ENCODE measurements at places on chromosomes 11 and 22. TPM values are rescaled to one million over a fixed set of nuclear protein-coding genes. Genes with fewer than 3 reads are reported as not detected.

Gene EFCAB6
- 0.21 TPM for total RNA-seq

Gene FIBIN
- 1.3 TPM for total RNA-seq

Gene USH1C
- not detected for total RNA-seq

Gene OR56B4
- not detected for total RNA-seq

Gene A4GALT
- total RNA-seq, result 27.7 TPM

Gene OR52B6
- total RNA-seq, result not detected

Gene GAL3ST1
- total RNA-seq, result not detected

Gene ZNF70
- total RNA-seq, result 1.6 TPM

Gene BTBD18
- total RNA-seq, result not detected

Gene SOX6
- total RNA-seq, result 2.0 TPM

Gene KCNJ11
- 0.23 TPM for total RNA-seq

Gene SLC22A9
- total RNA-seq, result not detected

Gene SCGB2A2
- total RNA-seq, result not detected
